NCI-H2227 treated with DMSO at 0.1 percent for 48 hours (cell line): ENCODE measurements at places on chromosomes 11 and 22.

GRCh38 chr11:86816251-86816726 is 15.9 kb downstream of the PRSS23 start:
- no peak for DNase-seq

DNA sequence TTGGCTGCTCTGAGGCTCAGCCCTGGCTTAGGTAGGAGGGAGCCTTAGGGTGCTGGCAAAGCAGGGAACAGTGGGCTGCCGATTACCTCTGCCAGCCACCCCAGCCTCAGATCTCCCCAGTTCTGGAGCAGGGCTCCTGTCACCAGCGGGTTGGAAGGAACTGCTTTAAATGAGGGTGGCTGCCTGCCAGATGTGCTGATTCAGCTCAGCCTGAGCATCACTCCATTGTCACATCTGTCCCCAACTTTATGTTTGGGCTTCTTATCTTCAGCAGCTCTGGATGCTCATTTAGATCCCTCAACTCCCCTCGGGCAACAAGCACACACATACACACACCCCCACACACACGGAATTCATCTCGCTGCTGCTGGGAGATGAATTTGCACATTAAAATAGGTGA is 16.9 kb upstream of the ANKK1 start:
- DNase-seq: no peak

- DNase-seq: no peak
These were observed 11.8 kb downstream of the E2F8 start for GRCh38 chr11:19228968-19229367.

DNA sequence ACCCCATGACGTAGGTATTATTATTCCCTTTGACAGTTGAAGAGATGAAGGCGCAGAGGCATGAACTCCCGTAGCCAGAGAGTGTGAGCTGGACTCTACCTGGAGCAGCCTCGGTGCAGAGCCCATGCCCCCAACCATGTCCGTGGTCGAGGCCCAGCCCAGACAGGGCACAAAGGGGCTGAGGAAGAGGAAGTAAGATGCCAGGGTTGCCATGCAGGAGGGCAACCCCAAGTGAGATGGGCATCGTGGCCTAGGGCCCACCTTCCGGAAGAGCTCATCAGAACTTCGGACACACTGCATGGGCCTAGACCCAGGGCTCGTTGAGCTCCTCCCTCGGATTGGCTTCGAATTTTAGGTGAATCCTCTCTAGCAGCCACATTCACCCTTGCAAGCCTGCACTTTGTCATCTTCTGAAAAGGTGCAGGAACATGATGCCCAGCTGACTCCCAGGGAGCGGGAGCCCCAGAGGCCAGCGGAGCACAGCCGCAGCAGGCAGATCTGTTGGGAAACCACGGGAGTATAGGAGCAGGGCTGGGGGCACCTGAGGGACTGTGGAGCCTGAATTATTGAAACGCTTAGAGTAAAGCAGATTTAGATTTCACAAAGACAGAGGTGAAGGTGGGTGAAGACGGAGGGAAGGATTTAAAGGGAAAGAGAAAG is 29.0 kb upstream of the JAM3 start:
- DNase-seq: no peak

- no peak for DNase-seq
These were observed 49.3 kb upstream of the RDX start for GRCh38 chr11:110345743-110346142.

DNA sequence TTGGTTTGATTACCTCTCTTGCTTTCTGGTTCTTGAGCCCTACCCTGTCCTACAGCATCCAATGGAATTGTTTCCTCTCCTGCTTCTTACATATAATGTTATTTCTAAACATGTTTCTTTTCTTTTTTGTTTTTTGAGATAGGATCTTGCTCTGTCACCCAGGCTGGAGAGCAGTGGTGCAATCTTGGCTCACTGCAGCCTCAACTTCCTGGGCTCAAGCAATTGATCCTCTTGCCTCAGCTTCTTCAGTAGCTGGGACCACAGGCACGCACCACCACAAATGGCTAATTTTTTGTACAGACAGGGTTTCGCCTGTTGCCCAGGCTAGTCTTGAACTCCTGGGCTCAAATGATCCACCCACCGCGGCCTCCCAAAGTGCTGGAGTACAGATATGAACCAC is 105.9 kb downstream of the SGSM3 start:
- DNase-seq: no peak

- DNase-seq: no peak
These were observed at the start of gene ACCSL for GRCh38 chr11:44047931-44048431. Gene ACCSL, plus strand, starts transcription at chr11:44047981. Its CDS starts 56 bp downstream, at chr11:44048037.

- no peak for DNase-seq
These were observed 250.0 kb downstream of the NXPE2 start for GRCh38 chr11:114928260-114928870.
